ENCODE measurements at places on chromosomes 2 and 18.

DNA sequence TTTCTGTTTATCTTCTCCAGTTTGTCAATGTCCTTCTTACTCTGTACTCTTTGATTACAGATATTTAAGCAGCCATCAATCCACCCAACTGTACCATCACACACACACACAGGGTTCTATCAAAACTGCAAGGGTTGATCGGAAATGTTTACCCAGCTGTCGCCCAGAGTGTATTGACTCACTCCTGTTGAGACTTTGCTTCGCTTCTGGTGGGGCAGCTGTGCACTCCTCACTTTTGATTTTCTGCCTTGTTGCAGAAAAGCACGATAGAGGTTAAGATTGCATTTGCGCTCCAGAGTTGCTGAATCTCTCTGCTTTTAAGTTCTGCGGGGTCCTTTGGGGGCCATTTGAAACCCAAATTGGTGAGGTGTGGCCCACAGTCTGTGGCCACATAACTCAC, 216.2 kb downstream of the SETBP1 start:
- no peak for DNase-seq

DNA sequence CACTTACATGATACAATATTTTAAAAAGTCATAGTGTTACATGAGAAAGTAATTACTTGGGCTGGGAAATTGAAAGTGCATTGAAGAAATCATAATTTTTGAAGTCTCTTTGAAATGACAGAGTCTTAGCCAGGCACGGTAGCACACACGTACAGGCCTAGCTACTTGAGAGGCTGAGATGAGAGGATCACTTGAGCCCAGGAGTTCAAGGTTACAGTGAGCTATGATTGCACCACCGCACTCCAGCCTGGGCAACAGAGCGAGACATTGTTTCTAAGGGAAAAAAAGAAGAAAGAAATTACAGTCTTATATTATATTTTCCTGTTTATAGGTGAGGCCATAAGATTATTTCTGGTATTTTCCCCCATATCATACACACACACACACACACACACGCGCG, 9.2 kb upstream of the IAH1 start:
- no peak for DNase-seq

DNA sequence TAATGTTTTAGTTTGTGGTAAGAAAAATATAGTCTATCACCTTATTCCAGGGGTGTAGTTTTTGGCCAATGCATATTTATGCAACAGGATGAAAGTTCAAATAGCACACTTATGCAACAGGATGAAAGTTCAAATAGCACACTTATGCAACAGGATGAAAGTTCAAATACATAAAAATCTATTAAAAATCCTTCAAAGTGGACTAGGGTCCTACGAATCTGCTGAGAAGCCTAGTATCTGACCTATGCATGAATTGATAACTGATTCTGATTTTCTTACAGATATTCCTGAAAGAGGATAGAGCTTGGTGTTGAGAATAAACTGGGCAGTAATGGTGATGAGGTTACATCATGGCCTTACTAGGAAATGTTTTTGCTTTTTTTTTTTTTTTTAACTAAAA, 2.8 kb downstream of the PECR start:
- no peak for DNase-seq

GRCh38 chr18:72762515-72763122, 105.2 kb downstream of the NETO1 start:
- DNase-seq = no peak

- no peak for DNase-seq
Observed at GRCh38 chr2:61268249-61268648, 106.3 kb downstream of the C2orf74 start.

DNA sequence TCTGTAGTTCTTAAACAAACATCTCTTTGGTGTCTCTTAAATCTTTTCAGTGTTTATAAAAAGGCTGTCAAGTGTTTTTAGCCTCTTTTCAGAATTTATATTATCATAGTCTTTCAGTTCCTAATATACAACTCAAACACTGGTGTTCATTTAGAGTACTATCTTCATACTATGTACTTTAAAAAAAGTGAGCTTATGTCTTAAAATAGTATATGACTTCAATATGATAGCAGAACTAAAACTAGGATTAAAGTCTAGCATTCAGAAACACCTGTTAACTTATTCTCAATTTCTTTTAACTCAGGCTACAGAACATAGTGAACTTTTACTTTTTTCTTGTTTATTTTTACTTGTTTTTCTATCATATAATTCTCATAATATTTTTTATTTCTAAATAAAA, 14.7 kb upstream of the IKZF2 start:
- DNase-seq = no peak

GRCh38 chr2:109497911-109498870, 115.6 kb downstream of the SEPTIN10 start:
- no peak for DNase-seq

- DNase-seq = no peak
Observed at GRCh38 chr2:195649629-195650190, 7.3 kb upstream of the SLC39A10 start.

DNA sequence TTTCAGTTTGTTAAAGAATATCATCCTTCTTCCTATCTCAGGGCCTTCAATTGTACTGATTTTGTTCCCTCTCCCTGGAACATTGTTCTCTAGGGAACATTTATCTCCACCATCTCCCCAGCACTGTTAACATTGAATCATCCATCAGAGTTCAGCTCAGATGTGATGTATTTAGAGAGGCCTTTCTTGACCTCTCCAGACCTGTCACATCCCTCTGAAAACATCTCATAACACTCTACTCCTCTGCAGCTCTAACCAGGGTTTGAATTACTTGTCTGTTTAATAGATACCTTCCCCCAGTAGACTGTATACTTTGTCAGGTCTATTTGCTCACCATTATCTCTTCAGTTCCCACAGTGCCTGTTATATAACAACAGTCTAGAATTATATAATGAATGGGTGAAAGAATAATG, 98.6 kb downstream of the GALNT1 start:
- DNase-seq = no peak
